ENCODE measurements at places on chromosomes 7 and 10. TPM values are rescaled to one million over a fixed set of nuclear protein-coding genes. Genes with fewer than 3 reads are reported as not detected.

GRCh38 chr10:46541735-46542566, 14.5 kb downstream of the GPRIN2 start:
- DNase-seq = no peak

DNA sequence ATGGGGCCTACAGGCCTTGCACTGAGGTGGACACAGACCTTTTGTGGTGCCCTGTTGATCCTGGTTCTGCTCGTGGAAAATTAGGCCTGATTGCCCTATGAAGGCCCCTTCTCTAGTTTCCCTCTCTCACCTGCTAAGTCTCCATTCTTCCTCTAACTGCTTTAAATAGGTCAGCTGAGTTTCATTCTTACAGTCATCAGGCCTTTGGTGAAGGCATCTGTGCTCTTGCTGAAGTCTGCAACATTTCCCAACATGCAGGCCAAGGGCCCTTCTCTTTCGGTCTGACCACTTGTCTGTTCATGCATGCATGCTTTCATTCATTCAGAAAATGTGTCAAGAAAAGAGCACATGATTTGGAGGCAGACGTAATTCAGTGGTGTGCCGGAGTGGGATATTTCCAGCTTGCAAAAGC, 244.0 kb downstream of the BUB3 start:
- no peak for DNase-seq

GRCh38 chr7:153091477-153091876, 331.9 kb downstream of the ACTR3B start:
- no peak for DNase-seq

DNA sequence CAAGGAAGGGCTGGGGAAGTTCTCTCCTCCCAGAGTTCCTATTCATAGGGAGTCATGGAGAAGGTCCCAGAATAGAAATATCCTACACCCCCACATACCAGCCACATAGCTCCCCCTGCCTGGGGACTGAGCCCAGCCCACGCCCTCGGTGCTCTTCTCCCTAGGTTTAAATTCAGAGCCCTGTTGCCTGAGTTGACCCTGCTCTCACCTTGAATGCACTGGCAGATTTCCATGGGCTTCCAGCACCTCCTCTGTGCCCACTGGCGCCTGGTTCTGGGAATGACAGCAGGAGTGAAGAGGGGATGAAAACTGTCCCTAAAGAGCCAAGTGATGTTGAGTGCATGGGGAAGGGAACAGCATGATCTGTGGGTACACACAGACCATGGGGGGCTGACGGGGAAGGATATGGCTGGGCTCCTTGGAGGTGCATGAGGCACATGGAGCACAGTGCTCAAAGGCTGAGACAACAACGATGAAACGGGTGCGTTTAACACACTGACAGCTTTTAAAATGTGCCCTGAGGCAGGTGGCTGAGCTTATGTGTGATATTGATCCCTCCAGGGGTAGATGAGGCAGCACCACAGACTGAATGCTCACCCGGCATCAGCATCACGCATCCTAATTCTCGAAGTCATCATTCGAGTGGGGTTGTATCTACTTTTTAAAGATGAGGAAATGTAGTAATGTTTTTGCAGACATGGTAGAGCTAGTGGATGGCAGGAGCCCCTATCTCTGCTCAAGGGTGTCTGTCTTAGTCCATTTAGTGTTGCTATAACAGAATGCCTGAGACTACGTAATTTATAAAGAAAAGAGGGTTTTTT, 53.7 kb upstream of the IGFBP3 start:
- DNase-seq = no peak

Gene CXCL12
- 48.2 TPM for total RNA-seq

Gene ANXA8
- 0.55 TPM for total RNA-seq
